T-helper 1 cell (primary cell): ENCODE measurements at places on chromosomes 6 and 20.

GRCh38 chr6:26544473-26544872 lies 6.3 kb downstream of the HMGN4 start:
- DNase-seq = no peak

DNA sequence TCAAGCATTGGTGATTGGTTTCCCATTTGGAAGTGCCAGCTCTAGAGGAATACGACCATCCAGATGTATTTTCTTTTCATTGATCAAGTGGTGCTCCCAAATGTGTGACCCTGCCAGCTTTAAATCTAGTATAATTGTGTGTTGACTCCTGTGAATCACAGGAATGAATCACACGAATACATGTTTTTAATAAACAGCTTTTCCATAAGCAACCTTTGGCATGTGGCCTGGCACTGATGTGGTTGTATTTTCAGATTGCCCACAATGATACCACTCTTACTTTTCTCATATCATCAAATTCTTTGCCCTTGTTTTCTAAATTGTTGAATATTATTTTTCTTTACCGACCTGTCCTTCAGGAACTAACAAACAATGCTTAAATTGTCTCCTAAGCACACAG lies 367 bp downstream of the GSTA3 start:
- DNase-seq = no peak

DNA sequence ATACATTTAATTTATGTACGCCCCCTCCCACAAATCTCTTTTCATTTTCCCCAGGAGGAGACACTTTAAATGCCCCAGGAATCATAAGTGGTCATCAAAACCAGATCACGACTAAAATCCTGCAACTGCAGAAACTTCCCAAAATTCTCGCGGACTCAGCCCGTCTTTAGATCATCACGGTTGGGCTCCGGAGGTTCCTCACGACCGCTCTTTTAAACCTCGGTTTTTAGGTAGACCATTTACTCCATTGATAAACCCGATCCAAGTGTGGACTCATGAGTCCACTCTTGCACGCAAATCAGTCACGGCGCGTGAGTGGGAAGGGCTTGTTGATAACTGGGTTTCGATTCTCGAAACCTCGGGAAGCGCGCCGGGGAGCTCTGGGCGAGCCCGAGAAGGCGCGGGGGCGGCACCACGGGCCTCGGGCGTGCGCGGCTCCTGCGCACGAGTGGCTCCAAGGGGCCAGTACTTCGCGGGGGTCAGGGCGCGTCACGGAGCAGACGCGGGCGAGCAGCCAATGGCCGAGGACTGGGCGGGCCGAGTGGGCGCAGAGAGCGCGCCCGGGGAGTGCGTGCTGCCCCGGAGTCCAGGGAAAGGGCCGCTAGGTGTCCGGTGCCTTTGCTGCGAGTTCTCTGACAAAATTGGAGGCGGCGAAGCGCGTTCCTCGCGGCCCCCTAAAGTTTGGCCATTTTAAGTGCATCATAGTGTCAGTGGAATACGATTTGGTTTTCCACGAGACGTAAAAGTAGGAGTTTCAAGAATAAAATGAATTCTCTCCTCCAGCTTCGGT lies 635 bp upstream of the TENT5A start:
- peak; percentile 45 for DNase-seq

- no peak for DNase-seq
These were observed 328.2 kb upstream of the JAG1 start for GRCh38 chr20:11001764-11002540.

DNA sequence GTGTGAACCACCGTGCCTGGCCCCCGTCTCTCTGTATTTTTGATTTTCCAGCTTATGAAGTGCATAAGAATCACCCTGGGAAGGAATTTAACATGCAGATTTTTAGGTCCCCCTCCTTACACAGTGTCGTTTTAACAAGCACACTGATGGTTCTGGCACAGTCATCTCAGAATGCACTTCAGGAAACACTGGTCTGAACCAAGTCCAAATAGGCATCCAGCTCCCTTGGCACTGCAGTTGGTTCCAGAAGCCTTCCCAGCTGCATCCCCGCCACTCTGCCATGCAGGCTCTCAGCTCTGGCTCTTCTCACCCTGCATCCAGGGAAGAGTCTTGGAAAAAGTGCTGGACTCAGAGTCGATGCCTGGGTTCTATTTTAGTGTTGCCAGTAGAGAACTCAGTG lies 20.1 kb downstream of the RIPOR2 start:
- no peak for DNase-seq

DNA sequence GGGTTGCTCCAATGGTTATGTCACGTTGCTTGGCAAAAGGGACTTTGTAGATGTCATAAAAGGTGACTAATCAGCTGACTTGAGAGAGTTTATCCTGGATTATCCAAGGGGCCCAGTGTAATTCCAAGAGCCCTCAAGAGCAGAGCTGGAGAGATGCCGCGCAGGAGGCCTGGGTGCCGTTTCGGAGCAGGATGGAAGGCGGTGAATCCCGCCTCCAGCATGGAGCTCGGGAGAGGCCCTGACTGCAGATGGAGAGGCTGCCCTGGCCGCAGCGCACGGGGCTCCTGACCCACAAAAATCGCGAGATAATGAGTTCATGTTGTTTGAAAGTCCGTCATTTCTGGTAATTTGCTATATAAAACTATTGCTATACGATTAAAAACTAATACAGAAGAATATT lies 219.8 kb downstream of the ZDHHC14 start:
- DNase-seq = no peak

GRCh38 chr6:21085211-21085610 lies 508.3 kb upstream of the SOX4 start:
- DNase-seq = no peak

DNA sequence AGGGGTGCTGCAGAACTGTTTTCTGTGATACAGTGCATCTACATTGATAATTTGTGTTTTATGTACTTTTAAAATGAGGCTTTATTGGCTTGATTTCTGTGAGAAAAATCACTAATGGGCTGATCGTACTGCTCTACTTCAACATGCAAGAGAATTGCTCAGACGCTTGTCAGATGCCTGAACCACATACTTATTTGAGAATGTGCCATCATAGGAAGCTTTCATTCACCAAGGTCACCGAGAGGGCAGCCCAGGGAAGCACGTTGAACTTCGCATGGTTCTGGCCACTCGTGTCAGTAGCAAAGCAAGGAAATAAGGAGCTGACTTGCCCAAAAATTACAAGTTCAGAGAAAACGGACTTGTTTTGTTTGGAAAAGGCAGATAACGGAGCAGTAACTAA lies 168.5 kb upstream of the AKAP12 start:
- DNase-seq = no peak

DNA sequence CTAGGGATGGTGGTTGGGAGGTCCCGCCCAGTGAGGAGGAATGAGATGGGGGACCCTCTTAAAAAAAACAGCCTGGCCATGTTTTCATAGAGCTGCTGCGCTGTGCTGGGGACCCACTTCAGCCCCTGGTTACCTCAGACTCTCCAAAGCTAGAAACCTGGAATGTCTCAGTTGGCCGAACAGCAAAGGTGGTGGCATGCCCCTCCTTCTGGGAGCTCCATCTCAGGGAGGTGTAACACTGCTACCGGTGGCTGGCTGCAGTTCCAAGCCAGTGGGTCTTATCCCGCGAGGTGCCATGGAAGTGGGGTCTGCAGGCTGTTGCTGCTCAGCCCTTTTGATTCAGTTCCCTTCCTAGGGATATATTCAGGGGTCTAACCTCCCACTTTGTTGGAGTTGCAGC lies 35.7 kb upstream of the TFB1M start:
- no peak for DNase-seq

GRCh38 chr6:84599991-84600390 lies 164.4 kb downstream of the TBX18 start:
- DNase-seq = no peak

GRCh38 chr20:13813910-13814309 lies 29.1 kb downstream of the NDUFAF5 start:
- DNase-seq = no peak

- no peak for DNase-seq
These were observed 24.2 kb upstream of the MYMX start for GRCh38 chr6:44192428-44193041.

- DNase-seq = no peak
These were observed 82.1 kb downstream of the ADAT2 start for GRCh38 chr6:143368426-143368825.

GRCh38 chr6:168417679-168418557 lies 23.1 kb upstream of the SMOC2 start:
- DNase-seq = no peak

GRCh38 chr6:33430991-33431879 lies 11.4 kb downstream of the SYNGAP1 start:
- DNase-seq = peak; percentile 82

DNA sequence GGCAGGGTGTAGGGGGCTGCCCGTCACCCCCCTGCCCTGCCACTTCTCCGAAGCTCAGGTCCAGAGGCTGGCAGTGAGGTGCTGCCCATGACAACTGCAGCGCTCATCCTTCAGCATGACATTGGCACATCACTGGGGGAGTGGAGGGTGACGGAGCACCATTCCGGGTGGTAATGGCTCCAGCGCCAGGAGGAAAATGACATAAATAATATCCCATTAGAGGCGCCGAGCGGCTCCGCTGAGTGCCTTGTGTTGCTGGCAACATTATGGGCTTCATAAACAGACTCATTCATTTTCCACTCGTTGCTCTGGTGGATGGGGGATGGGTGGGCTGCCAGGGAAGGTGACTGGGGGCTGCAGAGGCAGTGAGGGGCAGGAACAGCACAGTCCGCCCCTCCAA lies 56.9 kb upstream of the CTNNBL1 start:
- no peak for DNase-seq

GRCh38 chr20:25606094-25606695 lies 17.6 kb downstream of the NANP start:
- DNase-seq = no peak

GRCh38 chr6:154745243-154745642 lies 12.0 kb downstream of the SCAF8 start:
- DNase-seq = no peak

DNA sequence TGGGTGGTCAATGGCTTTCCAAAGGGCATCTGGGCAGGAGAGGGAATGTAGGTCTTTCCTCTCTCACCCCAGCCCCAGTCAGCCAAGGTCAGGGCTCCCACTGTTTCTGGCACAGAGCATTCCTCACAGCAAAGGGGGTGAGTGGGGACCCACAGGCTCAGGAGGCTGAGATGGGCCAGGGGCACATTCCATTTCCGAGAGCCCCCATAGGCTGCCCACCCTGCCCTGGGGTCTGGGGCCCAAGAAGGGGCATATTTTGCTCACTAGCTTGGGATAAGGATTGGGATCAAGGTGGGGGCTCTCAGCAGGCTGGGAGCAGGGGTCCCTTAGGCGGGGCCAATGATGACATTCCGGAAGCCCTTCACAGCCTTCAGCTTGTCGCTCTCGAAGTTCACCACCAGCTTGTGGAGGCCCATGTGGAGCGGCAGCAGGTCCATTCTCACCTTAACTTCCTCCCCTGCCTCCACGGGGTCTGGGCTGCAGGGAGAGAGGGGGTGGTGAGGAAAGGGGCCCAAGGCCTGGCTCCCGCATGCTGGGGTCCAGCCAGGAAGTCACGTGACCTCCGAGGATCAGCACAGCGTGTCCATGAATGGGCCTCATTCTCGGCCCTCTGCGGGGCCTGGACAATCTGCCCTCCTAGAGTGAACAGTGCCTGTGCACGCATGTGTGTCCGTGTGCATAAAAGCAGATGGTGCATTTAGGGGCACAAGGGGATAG lies 35.0 kb downstream of the TGM2 start:
- DNase-seq = no peak

- DNase-seq = no peak
These were observed 522.6 kb upstream of the MMS22L start for GRCh38 chr6:97805596-97805995.

DNA sequence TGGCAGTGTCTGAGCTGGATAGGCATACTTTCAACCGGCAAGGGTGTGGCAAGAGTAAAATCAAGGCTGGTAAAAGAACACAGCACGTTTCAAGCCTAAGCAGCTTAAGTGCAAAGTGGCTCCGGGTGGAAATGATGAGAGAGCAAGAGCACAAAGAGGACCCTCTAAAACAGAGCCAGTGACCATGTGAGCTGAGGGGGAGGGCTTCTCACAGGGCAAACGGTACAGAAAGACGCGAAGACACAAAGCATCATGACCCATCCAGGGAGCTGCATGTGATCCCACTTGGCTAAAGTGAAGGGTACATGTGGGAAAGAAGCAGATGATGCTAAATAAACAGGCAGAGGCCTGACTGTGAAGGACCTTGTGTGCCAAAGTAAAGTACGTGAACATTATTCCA lies 25.7 kb downstream of the FKBP5 start:
- no peak for DNase-seq

- DNase-seq = no peak
These were observed 11.8 kb downstream of the TMEM14B start for GRCh38 chr6:10759312-10759839.

DNA sequence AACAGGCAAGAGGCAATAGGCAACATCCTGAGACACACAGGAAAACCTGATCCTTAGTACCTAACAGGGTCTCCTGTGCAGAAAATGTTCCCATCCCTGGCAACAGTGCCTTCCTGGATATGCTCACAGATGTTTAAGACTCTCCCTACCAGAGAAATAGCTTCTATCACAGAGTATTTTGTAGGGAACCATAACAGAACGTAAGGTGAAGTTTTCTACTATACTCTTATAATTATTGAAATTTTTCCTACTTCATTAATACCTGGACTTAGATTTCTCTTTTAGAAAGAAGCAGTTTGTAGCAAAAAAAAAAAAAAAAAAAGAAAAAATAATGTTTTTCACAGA lies 33.5 kb upstream of the LGSN start:
- no peak for DNase-seq

DNA sequence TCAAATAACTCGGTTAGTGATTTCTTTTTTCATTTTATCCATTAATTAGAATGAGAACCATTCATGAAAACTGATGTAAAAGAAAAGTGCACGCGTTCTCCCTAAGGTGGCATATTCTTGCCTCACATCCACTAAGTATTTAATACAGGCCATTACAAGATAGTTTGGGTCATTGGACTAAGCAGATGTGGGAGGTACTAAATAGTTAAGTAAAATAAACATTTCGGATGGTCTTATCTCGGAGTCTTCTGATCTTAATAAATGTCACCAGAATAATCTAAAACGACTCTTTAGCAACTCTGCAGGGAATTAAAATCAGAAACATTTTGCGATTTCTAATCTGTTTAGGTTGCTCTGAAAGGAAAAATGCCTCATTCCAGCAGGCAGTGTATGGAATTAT lies 78.7 kb downstream of the RFX6 start:
- no peak for DNase-seq

- DNase-seq = no peak
These were observed 1.4 kb downstream of the ZNF184 start for GRCh38 chr6:27471365-27472115.

DNA sequence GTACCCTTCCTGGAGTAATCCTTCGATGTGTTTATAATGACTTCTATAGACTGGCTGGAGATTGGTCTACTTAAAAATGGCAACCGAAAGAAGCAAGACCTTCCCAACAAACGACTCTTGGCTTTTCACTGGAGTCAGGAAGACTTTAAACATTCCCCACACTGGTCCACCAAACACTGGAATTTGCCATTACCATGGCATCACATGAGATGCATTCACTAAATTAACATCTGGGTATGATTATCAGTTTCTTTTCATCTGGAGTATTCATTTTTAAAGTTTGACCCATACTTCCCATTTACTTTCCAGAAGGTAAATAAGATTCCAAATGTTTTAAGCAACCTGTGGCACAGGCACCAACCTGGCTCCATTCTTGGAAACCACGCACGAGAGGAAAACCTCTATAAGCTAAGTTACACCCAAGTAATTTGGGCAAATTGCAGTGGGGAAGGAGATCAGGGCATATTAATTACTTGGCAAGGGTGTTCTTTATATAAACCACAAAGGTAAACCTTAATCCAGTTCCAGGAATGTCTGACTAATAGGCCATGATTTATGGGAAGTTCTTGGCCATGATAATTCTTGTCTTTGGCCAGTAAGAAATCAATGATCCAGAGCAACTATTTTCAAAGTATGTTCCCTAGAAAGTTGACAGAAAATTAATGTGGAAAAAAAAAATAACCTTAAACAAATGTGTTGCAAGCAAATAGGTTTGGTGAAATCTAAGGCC lies 190.0 kb upstream of the COL21A1 start:
- DNase-seq = no peak
